ENCODE measurements at places on chromosomes 1 and 21.

GRCh38 chr1:30748699-30749401 lies 8.7 kb downstream of the LAPTM5 start:
- DNase-seq: no peak

DNA sequence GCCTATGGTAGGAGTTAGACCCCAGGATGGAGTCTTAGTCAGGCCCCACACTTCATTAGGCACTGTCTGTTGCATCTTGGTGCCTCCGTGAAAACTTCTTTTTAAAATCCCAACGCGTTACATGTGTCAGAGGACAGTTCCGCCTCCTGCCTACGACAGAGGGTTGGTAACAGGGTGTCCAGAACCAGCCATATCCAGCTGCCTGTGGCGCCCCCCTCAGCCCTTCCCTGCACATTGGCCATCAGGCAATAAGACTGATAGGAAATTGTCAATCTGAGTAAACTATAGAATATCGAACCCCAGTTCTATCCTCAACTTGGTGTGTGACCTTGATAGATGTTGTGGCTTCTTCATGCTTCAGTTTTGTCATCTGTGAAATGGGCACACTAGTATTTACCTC lies 108.6 kb upstream of the CSF3R start:
- no peak for DNase-seq

- no peak for DNase-seq
These were observed 1.3 kb upstream of the MPC2 start for GRCh38 chr1:167938080-167938636.

- no peak for DNase-seq
These were observed 99.2 kb downstream of the CTH start for GRCh38 chr1:70509996-70510876.

- DNase-seq: no peak
These were observed 3.7 kb upstream of the AMIGO1 start for GRCh38 chr1:109513110-109513710.

DNA sequence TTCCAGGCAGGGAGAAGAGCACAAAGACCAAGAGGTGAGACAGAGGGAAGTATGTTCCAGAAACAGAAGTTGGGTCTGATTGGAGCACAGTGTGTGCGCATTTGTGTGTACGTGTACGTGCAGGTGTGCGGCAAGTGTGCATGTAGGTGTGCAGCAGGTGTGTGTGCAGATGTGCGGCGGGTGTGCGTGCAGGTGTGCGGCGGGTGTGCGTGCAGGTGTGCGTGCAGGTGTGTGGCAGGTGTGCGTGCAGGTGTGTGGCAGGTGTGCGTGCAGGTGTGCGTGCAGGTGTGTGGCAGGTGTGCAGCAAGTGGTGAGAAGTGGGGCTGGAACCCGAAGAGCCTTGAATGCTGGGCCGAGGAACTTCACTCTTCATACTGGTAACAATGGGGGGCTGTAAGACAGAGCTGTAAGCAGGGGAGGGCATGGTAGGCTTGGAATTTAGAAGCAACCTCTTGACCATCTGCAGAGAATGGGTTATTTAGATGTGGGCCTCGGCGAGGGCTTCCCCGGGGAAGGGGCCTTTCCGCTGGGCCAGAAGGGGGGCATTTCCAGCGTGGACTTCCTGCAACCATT lies 118.0 kb upstream of the WNT4 start:
- DNase-seq: no peak

- no peak for DNase-seq
These were observed 65.6 kb upstream of the KCTD3 start for GRCh38 chr1:215501496-215501895.

DNA sequence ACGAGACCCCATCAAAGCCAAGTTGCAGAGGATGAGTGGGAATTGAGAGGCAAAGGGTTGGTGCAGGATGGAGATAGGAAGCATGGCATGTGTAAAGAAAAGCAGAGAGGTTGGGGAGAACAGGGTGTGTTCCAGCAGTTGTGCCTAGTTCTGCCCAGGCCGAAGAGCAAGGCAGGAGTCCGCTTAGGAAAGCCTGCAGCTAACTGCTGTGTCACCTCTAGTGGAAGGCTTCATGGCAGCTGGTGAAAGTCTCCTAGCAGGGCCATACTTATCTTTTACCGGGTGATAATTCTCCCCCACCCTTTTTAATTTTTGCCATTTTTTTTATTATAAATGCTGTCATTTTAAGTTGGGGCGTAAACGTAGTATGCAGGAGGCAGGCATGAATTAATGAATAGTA lies 93.6 kb downstream of the NFIA start:
- DNase-seq: no peak

GRCh38 chr1:113792986-113793385 lies 19.3 kb downstream of the RSBN1 start:
- no peak for DNase-seq

DNA sequence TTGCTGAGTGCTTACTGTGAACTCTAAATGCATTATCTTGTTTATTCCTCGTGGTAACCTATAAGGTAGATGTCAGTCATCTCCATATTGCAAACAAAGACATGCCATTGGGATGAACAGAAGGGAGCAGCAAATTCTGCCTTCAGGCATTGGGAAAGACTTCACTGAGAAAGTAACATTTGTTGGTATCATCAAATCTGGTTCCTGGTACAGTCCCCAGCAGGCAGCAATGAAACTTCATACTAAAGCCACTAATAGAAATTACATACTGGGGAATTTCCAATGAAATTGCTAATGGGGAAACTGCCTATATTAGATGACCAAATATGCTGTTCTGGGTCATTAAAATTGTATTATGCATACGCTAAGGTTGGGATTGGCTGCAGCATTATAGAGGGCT lies 47.3 kb upstream of the ST6GALNAC5 start:
- no peak for DNase-seq

DNA sequence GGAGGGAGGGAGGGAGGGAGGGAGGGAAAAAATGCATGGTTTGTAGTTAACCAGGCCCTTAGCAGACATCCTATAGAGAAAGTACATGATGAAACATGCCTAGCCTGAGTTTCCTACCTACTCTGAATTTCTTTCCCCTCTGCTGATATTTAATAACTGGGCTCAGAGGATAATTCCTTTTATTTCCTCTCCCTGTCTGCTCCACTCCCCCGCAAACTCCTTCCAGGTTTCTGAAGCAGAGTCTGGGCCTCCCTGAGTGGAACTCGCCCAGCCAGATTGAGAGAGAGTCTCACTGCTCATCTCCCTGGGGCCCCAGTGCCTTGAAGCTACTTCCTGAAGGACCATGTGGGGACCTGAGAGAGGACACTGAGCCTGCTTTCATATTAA lies 111.9 kb upstream of the SLC44A3 start:
- no peak for DNase-seq

- no peak for DNase-seq
These were observed 399.2 kb upstream of the VAMP3 start for GRCh38 chr1:7371926-7372325.

GRCh38 chr1:119225831-119226230 lies 85.4 kb upstream of the WARS2 start:
- DNase-seq: no peak

- no peak for DNase-seq
These were observed 17.9 kb upstream of the FMOD start for GRCh38 chr1:203368624-203369451.

DNA sequence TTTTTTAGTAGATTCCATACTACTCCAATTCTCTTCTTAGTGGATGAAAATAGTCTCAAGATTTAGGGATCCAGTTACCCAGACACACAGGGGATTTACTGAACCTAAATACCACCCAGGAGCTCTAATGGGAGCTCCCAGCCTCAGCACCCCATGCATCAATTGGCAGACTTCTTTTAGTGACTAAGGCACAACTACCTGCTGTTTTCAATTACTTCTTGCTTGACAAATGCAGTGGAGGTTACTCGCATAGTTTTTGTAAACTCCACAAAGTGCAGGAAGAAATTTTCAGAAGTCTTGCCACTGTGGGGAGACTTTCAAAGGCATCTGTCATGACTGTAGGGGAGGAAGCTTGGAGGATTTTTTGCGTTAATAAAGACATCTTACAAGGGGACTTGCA lies 35.5 kb upstream of the MAP10 start:
- DNase-seq: no peak

GRCh38 chr21:43005635-43006034 lies 31.3 kb downstream of the PKNOX1 start:
- DNase-seq: no peak

DNA sequence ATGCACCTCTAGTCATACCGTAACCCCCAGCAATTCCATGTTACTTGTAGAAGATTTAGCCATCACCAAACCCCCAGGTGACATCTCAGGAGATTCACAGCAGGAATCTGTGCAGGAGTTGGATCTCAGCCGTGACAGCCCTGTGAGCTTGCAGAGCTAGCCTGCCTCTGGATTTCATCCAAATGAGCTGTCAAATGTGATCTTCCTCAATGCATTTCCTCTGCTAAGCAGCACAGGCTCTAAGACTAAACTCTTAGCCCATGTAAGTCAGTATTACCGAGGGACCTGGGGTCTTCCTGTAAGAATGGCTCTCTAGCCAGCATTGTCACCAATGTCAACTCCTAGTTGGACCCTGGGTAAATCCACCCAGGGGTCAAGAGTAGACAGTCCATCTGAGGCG lies 41.7 kb downstream of the UMODL1 start:
- DNase-seq: no peak

GRCh38 chr1:26138974-26139558 lies 19.8 kb upstream of the FAM110D start:
- DNase-seq: no peak

DNA sequence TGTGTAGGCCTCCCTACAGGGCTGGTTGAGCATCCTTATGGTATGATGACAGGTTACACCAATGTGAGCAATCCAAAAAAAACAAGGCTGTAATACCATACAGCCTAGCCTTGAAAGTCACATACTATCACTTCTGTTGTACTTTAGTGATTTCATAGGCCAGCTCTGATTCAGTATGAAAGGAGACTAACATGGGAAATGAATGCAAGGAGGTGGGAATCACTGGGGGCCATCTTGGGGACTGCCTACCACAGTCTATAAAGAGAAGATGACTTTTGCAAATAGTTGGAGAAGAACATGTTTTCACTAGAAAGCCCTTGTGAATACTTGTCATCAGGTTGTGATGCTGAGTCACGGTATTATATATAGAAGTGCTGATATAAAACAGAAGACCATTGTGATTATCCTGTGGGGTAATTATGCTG lies 270.7 kb downstream of the S1PR1 start:
- DNase-seq: no peak

DNA sequence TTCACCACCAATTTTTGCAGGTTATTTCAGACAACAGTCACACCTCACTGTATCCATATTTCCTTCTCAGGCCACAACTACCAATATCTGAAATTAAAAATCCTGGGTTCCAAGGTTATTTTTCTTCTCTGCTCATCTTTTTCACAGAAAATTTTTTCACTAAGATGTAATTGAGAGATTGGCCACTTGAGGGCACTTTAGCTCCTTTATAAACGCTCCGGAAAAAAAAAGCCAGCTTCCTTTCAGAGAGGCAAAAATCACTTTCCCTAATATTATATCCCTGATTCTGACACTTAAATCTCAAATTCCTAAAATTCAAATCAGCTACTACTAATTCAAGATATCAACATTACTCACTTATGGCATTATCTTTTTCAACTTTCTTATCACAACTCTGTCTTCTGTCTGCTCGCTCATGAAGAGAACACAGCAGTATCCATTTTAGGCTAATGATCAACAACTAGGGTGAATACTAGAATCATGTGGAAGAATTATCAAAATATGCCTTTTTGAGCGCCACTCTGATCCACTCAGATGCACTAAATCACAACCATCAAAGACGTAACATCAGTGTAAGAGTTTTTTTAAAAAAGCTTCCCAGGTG lies 101.4 kb upstream of the RGS1 start:
- no peak for DNase-seq

DNA sequence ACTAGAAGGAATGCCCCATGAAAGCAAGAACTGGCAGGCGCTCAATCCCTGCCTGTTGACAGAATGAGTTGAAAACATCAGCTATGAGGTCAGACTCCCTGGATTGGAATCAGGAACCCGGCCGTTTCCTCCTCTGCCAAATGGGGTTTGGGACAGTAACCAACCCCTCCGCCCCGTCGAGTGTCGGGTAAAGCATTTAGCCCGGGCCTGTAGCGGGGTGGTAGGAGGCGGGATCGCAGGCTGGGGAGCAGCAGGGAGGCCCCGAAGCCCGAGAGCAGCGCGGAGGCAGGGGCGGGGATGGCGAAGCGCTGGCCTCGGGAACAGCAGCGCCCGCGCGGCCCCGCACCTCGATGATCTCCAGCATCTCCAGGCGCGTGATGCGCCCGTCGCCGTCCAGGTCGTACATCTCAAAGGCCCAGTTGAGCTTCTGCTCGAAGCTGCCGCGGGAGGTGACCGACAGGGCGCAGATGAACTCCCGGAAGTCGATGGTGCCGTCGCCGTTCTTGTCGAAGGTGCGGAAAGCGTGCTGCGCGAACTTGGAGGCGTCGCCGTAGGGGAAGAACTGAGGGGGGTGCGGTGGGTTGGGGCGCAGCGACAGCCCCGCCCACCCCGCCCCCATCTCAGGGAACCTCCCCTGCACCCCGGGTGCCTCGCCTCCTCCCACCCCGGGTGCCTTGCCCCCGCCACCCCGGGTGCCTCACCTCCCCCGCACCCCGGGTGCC lies 7.5 kb downstream of the HPCAL4 start:
- peak; percentile 44 for DNase-seq

DNA sequence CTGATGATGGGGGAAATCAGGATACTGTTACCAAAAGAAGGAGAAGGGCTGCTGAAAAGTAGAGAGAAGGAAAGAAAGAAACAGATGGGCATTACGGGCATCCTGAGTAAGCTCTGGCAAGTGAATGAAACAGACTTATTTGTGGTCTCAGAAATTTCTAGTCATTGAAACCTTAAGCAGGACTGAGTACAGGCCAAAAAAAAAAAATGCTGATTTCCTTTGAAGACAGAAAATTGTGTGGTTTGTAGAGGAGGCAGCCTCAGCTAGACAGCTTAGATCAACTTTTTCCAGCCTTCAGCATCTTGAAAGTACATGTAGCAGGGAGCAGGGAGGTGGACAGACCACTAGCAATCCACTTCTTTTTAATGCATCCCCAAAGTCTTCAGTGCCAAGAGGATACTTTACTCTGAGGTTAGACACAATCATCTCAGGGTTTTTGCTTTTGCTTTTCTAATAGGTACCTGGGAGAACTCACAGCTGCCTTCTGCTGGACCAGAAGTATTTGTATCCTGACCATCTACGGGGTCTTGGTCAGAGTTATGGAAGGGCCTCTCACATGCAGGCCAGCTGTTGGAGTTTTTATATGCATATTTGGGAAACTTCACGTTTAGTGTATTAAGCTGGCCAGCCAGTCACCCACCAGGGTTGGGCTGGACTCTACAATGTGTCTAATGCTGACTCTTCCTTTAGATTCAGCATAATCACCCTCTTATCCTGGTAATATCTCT lies 10.6 kb upstream of the CAPZB start:
- no peak for DNase-seq

GRCh38 chr21:14550135-14550534 lies 4.0 kb upstream of the SAMSN1 start:
- DNase-seq: no peak

GRCh38 chr1:75396745-75397144 lies 214.2 kb downstream of the SLC44A5 start:
- DNase-seq: no peak

GRCh38 chr1:8381618-8382017 lies 63.7 kb downstream of the SLC45A1 start:
- no peak for DNase-seq

Data from activated effector memory CD4-positive, alpha-beta T cell treated with Interleukin-2 at 50 U/mL for 16 hours (primary cell).